Mucosa of gallbladder (tissue), 1 donor: ENCODE measurements at places on chromosomes 4 and X.

- DNase-seq = no peak
These were observed 294.3 kb upstream of the TENM3 start for GRCh38 chr4:181948839-181949382.

DNA sequence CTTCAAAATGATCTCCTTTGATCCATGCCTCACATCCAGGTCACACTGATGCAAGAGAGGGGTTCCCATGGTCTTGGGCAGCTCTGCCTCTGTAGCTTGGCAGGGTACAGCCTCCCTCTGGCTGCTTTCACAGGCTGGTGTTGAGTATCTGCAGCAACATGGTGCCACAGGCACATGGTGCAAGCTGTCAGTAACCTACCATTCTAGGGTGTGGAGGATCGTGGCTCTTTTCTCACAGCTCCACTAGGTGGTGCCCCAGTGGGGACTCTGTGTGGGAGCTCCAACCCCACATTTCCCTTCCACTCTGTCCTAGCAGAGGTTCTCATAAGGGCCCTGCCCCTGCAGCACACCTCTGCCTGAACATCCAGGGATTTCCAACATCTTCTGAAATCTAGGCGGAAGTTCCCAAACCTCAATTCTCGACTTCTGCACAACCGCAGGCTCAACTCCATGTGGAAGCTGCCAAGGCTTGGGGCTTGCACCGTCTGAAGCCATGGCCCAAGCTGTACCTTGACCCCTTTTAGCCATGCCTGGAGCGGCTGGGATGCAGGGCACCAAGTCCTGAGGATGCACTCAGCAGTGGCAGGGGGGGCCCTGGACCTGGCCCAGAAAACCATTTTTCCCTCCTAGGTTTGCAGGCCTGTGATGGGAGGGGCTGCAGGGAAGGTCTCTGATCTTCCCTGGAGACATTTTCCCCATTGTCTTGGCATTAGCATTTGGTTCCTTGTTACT is 137.8 kb upstream of the NUDT6 start:
- no peak for DNase-seq

GRCh38 chrX:21167494-21167893 is 206.7 kb upstream of the CNKSR2 start:
- DNase-seq = no peak

- no peak for DNase-seq
These were observed 400.8 kb upstream of the SLIT2 start for GRCh38 chr4:19850909-19851308.

DNA sequence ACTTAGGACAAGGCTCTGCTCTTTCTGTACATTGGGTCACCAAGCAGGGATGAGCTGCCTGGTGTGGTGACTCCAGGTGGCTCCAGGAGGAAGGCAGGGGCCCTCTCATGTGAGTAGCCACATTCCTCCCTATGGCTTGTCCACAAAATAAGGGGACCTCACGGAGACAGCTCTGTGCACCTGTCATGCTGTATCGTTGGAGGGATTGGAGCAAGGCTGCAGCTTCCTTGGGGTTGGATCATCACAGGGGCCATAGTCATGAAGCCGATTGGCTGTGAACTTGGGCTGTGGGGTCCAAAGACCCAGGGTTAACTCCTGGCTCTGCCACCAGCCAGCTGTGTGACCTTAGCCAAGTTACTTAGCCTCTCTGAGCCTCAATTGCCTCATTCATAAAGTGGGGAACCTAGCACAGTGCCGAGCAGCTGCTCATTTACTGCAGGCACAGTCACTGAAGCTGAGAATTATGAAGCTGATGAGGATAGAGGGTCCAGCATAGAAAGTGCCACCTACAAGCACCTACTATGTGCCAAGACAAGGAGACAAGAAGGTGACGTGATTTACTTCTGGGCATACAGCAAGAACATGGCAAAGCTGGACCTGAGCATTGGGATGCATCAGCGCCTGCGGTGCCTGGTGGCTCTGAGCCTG is 11.8 kb upstream of the KIAA0232 start:
- no peak for DNase-seq

DNA sequence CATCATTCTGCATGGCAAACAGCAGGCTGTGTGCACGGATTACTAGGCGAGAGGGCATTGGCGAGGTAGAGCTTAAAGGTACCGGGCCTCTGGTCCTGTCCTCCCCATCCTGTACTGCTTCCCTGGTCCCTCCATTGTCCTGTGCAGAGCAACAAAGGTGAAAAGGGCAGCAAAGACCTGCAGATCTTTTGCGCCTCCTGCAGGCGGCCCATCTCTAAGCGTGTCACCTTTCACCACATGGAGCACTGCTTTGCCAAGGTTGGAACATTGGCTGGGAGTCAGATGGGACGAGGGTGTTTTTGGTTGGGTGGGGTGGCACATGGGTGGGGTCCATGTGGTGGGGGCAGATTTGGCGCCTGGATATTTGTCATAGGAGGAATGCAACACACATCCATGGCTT is 64.7 kb upstream of the UXT start:
- no peak for DNase-seq

GRCh38 chrX:10936976-10937375 is 174.2 kb upstream of the HCCS start:
- DNase-seq = no peak

- no peak for DNase-seq
These were observed 21.9 kb upstream of the RP2 start for GRCh38 chrX:46814966-46815365.

- DNase-seq = no peak
These were observed 85.9 kb downstream of the ARSJ start for GRCh38 chr4:113893546-113893945.
